ENCODE measurements at places on chromosomes 13 and 19.

GRCh38 chr13:23447927-23448326 is 14.4 kb upstream of the SACS start:
- DNase-seq, result no peak

GRCh38 chr13:85993567-85993966 is 194.3 kb upstream of the SLITRK6 start:
- DNase-seq, result peak; percentile 16

DNA sequence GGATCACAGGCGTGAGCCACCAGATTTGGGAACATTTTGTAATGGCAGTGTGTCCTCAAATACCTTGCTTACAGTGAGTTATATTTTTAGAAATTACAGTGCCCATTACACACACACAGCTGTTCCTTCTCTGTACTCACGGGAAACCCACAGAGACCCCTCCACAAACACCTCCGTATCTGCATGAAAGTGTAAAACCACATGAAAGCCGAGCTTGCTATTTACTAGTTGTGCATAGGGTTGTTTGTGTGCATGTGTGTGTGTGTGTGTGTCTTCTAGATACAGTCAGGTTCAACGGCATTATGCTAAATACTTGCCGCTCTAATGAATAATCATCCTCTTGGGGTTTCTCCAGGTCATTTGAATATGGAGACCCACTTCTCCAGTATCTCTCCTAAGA is 22.3 kb upstream of the LILRA2 start:
- no peak for DNase-seq

GRCh38 chr13:50898338-50898737 is 11.3 kb upstream of the RNASEH2B start:
- no peak for DNase-seq

DNA sequence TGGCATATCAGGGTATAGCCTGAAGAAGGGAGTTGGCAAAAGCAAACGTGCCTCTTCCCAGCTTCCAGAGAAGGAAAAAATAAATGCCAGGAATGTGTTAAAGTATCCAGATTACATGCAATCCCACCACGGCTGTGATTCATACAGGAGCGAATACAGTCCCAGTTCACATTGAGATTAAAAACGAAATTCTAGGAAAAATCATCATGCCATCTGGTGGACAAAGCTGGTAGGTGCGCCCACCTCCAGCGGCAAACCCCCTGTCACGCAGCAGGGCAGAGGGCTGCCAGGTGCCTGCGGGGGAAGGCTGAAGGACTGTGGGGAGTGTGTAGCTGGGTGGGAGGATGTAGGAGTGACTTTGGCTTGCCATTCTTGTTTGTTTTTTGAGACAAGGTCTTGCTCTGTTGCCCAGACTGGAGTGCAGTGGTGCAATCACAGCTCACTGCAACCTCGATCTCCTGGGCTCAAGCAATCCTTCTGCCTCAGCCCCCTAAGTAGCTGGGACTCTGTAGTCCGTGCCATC is 6.4 kb upstream of the DMWD start:
- peak; percentile 44 for DNase-seq

GRCh38 chr19:48878196-48879024 is 6.2 kb downstream of the PPP1R15A start:
- no peak for DNase-seq

- DNase-seq, result no peak
These were observed 30.8 kb upstream of the TFDP1 start for GRCh38 chr13:113553511-113554332.

DNA sequence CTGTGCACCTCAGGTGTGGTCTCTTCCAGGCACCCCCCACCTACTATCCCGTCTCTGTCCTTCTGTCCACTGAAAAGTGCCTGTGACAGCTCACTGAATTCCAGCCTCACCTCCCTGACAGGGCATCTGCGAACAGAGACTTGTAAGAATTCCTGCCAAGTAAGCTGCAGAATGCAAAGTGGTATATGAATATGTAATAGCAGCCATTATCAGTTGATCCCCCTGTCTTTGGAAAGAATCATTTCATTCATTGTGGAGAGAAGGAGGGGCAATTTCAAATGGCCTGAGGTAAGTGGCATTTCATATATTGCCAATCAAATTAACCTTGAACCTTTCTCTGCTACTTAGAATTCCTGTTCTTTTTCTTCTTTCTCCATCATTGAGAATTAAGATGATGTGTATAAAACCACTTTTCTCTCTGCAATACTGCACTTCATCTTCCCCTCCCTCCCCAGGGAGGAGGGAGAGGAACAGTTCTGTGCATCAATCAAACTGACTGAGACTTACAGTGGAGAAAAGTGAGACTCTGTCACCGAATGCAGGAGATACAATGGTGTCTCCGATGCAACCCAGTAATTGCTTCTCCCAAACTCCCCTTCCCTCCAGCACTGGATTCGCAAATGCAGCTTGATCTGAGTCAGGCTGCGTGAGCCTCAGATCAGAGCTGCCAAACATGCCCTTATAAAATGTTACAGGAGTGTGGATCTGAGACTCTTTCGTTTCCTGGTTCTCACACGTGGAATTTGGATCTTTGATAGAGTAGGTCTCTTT is 91.7 kb downstream of the SLC10A2 start:
- no peak for DNase-seq

- DNase-seq, result peak; percentile 27
These were observed 14.5 kb upstream of the MPHOSPH8 start for GRCh38 chr13:19618977-19619376.

- no peak for DNase-seq
These were observed 3.0 kb downstream of the ENOX1 start for GRCh38 chr13:43783820-43784219.

Data from MM.1S (cell line).